ENCODE measurements at places on chromosomes 16 and 17.

GRCh38 chr16:55655897-55656681, at the start of gene SLC6A2:
Gene SLC6A2, plus strand, starts transcription at chr16:55655988. Its CDS starts 707 bp downstream, at chr16:55656695.
- DNase-seq, result no peak

GRCh38 chr16:47230296-47230695, 86.6 kb upstream of the NETO2 start:
- no peak for DNase-seq

DNA sequence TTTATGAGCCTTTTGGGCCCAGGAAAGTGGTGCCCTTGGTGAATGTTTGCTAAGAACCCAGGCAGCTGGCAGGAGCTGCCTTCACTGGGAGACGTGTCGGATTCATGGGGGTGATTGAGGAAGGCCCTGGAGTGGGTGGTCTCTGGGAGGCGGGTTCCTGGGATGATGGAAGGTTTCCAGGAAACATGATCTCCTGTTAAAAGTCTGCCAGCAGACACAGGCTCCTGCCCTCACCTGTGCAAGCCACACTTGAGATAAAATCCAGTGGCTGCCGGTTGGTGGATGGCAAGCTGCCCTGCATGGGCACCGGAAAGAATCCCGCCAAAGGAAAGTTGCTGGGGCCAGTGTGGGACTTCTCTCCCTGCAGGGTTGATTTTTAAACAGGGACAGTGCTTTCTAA, 189.0 kb upstream of the CIBAR2 start:
- no peak for DNase-seq

GRCh38 chr17:39238311-39238972, 12.7 kb upstream of the STAC2 start:
- DNase-seq, result peak; percentile 82

DNA sequence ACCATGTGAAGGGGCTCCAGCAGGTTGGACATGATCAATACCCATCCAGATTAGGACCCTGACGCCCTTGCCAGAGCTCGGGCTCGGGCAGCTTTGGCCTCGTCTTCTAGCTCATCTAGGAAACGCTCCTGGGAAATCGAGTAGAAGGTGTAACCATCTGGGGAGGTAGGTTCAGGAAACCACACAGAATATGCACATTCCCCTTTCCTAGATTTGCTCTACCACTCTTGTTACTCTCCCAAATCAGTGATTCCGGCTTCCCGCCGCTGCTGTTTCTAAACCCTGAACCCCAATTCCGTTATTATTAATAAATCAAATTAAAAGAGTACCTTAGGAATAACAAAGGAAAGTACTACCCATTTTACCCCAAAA, 507 bp downstream of the COA3 start:
- DNase-seq, result no peak
